ENCODE measurements at places on chromosomes 1 and 21.

DNA sequence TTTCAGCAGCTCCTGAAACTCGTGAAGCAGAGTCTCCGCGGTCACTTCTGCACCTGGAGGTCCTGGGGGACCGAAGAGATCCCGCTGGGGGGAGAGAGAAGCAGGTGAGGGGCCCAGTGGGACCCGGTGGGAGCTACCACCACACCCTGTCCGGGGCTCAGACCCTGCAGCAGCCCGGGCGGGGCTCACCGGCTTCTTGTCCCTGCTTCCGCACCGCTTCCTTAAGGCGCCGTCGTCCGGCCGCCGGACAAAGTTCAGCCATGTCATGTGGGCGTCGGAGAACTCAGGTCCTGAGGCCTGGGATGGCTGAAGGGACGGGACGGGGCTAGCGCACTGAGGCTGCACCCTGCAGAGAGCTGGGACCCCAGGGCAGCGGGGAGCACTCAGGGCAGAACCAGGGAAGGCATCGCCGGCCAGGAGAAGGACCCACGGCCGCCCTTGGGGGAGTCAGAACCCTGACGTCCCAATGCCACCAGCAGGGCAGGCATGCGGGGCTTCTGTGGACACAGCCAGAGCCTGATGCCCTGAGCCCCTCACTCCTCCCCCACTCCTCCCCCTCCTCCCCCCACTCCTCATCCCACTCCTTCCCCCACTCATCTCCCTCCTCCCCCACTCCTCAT lies 2.2 kb downstream of the C1QTNF12 start:
- DNase-seq: no peak

DNA sequence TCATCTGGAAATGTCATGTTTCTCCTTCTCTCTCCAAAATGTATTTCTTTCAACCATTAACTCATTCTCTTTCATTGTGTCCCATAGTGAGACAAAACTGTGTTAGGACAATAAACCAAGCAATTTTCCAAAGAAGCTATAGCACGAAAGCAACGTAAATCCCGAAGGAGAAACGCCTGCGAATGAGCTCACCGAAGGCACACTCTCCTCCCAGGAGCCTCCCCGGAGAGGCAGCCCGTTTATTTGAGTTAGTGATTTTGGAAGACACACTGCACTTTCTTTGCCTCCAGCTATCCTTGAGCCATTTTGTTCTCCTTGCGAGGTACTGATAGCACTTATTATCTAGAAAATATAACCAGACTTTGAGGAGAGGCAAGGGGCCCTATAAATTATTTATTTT lies 41.2 kb downstream of the RSPH1 start:
- DNase-seq: no peak

- no peak for DNase-seq
Observed at GRCh38 chr21:41112740-41113692, 54.9 kb upstream of the BACE2 start.

- DNase-seq: no peak
Observed at GRCh38 chr1:154253671-154254070, 18.8 kb upstream of the HAX1 start.

DNA sequence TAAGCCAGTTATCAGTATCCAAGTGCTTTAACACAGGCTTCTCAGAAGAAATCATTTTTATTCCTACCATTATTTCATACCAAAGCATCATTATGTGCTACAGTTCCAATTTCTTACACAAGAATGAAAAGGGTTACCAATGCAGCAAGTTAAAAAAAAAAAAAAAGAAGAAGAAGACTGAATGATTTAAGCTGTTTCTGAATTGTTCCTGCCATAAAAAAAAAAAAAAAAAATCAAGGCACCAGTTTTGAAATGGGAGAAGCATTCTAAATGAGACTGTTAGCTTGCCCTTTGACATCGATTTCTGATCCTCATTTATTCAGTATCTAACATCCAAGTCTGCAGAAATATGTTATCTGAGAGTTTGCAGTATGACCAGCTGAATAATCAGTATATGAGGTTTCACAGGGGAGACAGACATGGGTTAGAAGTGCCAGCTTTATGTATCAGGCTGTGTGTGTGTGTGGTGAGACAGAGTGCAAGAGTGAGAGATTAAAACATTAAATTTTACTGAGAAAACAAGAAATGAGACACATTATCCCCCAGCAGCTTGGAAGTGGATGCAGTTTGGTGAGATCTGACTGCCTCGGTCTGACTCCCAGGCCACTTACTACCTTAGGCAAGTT lies 105.8 kb downstream of the COLGALT2 start:
- DNase-seq: no peak

DNA sequence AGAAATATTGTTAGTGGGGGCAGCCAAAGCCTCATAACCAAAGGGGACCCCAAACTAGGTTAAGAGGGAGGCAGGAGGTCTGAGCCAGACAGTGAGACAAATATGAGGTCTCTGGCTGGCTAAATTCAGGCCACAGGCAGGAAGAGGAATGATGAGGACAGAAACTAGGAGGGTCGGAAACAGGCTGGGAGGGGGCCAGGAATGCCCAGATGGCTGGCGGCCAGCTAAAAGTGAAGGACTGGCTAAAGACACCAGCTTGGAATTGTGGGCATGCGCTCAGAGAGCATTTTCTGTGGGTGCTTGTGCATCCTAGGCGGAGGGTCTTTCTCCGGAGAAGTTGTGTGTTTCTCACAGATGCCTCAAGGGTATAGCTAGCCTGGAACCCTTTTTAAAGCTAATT lies 77.0 kb downstream of the PGM1 start:
- no peak for DNase-seq

DNA sequence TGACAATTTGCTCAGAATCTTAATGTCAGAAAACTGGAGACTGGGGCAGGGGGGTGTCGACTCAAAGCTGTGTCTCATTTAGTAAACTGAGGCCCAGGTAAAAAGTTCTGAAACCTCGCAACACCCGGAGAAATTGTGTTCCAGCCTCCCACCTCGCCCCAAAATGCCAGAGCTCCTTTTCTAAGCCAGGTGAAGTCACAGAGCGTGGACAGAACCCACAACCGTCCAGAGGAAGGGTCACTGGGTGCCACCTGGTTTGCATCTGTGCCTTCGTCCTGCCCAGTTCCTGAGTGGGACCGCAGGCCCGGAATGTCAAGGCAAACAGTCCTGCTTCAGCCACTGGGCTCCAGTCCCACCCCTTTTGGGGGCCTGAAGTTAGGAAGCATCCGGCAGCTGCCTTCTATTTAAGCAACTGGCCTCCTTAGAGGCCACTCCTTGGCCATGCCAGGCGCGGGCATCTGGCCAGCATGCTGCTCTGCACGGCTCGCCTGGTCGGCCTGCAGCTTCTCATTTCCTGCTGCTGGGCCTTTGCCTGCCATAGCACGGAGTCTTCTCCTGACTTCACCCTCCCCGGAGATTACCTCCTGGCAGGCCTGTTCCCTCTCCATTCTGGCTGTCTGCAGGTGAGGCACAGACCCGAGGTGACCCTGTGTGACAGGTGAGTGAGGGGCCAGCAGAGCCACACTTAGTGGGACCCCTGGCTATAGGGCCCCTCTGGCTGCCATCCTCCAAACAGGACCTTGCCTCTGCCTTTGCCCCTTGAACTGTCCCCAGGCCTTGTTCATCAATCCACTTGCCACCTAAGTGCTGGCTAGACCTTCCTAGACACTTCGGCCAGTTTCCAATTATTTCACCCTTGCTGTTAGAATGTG lies at the start of gene TAS1R1:
Gene TAS1R1 (plus strand): TSS at position 401 of the 872 bp plus-strand sequence. CDS start 67 bp downstream, at position 468.
- DNase-seq: no peak

DNA sequence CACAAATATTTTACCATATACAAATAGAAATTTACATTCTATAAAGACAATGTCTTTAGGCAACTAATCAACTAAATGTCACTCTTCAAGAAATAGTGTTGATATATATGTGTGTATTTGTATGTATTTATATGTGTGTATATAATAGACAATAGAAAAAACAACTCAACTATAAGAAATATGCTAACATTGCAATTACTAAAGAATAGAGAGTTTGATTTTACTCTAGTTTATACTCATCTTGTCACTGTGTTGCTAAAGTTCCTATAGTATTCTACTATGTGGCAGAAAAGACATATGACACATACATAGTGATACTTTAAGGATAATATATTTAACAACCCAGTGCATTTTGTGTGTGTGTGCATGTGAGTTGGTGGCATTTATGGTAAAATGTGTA lies 1728.3 kb downstream of the PLA2G4A start:
- no peak for DNase-seq

GRCh38 chr1:1833916-1834325 lies 55.7 kb upstream of the NADK start:
- DNase-seq: peak; percentile 41

DNA sequence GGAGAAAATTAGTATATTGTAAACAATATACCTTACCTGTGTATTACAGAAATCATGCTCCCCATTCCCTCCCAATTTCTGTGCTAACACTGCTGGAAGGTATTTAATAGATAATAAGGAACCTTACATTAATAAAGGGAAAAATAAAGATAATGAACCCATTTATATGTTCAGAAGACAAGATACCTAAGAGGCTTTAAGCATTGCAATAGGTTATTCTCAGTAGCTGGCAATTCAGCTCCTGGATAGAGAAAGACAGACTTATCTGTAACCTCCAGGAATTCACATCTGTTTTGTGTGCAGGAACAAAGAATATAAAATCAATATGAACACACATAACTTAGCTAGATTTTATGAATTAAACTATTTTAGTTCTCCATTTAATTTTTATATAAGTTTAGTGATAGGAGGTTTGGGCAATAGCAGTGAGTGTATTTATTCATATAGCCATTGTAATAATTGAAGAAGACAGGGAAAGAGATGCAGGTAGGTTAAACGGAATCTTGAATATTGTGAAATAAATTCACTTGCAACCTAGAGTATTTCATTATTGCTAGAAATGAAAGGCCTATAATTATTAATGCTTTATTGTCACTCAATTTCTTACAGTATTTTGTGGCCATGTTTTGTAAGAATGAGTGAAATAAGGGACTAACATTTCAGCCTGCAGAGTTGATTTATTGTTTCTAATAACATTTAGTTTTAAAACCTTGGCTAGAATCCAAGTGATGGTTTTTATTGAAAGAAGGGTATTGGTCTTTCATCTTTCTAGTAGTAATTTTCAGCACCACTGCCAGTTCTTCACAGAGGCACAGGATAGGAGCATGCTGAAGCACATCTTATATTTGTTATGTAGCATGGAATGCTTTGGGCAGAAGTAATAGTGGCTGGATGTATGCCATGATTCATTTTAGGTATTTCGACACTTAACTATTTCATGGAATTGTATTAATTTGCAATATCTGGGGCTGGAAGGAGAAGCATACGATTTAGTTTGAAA lies 1.5 kb downstream of the XPR1 start:
- no peak for DNase-seq

GRCh38 chr1:2182376-2182775 lies 12.2 kb downstream of the FAAP20 start:
- no peak for DNase-seq

DNA sequence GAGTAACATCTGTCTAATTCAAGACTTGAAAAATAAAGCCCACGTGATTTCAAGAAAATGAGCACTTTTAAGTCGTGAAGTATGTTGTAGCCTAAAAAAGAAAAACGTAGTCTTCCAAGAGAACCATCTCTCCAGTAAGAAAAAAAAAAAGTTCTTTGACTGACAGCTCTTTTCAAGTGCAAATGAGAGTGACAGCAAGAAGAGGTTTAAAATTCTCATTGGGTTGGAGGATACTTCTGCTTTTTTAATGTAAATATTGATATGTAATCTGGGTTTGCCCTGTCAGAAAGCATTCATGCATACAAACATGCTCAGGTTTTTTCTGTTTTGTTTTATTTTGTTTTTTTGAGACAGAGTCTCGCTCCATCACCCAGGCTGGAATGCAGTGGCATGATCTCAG lies 32.3 kb upstream of the PRDM2 start:
- DNase-seq: no peak

DNA sequence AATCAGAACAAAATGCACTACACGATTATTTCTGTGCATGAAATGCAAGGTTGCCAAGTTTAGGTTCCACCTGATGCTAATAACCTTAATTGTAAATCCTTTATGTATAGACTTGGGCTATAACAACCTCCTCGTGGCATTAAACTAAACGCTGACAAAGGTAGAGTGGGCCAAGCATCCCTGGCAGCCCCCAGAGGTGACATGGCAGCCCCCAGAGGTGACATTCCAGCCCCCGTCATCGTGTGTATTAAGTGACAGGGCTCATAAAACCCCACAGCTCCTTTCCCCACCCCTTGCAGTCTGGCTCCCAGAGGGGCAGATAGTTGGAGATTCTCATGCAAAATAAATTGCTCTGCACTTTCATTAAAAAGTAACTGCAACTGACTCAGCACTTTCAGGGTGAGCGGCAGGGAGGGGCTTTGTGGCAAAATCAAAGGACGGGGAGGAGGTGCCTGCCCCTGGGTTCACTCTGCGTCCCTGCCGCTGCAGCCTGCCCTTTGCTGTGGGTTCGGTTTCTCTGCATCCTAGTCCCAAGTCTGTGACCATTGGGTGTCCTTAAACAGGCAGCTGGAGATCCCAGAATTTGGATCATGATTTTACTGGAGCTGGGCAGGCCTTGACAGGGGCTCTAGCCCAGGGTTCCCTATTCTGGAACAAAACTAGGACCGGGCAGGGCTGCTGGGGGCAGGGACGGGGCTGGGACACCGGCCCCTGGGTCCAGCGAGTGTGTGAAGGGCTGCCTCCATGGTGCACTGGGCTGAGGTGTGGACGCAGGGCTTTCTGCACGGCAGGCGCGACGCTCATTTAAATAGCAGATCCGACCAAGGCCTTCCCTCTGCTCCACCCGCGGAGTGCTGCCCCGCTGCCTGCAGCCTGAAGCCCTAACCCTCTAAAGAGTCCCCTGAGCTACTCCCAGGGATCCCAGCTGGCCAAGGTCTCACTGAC lies 234.9 kb upstream of the VAMP3 start:
- no peak for DNase-seq

GRCh38 chr1:162207862-162208261 lies 138.4 kb downstream of the NOS1AP start:
- DNase-seq: no peak

DNA sequence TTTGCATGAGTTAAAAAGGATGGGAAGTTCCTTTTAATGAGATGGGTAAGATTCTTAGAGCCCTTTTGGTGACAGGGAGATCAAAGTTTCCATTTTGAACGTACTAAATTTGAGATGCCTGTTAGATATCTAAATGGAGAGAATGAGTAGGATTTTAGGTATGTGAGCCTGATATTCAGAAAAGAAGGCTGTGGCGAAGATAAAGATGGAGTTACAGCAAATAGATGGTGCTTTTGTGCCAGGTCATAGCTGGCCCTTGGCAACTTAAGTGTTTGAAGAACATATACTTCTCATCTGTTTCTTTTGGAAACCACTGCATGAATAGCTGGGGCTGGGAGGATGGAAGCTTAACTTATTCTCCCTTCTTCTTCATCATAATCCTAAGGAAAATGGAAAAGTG lies 282.5 kb downstream of the PTBP2 start:
- DNase-seq: no peak

GRCh38 chr21:38272215-38272614 lies 15.4 kb downstream of the KCNJ15 start:
- no peak for DNase-seq

GRCh38 chr1:84089465-84089864 lies 54.6 kb upstream of the PRKACB start:
- DNase-seq: no peak

DNA sequence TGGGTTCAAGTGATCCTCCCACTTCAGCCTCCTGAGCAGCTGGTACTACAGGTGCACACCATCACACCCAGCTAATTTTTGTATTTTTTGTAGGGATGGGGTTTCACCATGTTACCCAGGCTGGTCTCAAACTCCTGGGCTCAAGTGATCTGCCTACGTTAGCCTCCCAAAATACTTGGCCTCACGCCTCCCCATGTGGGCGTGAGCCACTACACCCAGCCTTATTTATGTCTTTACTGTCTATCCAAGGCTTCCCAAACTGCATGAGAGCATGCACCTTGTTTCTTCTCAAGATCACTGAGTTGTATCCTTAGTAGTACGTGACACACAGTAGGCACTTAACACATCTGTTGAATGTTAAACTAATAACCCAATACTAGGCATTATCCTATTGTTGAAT lies 14.2 kb downstream of the WASF2 start:
- DNase-seq: no peak
